ENCODE measurements at places on chromosomes 1 and 21. TPM values are rescaled to one million over a fixed set of nuclear protein-coding genes. Genes with fewer than 3 reads are reported as not detected.

DNA sequence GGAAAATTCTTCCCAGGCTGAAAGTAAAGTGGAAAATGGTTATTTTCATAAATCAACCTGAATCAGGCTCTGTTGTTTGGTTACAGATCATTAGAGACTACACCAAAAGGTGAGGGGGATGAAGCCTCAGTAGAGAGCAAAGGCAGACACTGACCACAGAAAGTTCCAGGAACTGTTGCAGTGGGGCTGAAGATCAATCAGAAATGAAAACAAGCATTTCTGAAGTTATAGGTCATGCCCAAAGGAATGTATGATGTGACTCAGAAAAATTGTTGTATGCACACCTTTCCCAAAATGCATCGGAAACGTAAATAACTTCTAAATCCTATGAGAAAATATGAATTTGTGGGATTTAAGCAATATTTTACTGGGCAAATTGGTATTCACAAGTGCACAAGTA lies 63.3 kb downstream of the FYB2 start:
- no peak for DNase-seq

GRCh38 chr1:241614572-241614971 lies 25.6 kb downstream of the CHML start:
- no peak for DNase-seq

BCL2L15 gene
- total RNA-seq: 1.4 TPM

DNAJC6 gene
- total RNA-seq: 2.4 TPM

LCE6A gene
- not detected for total RNA-seq

UBIAD1 gene
- 25.3 TPM for total RNA-seq

ILDR2 gene
- 0.34 TPM for total RNA-seq

Measured in T-helper 17 cell (primary cell).